Left ventricle myocardium inferior (tissue), 1 donor: ENCODE measurements at places on chromosomes 6 and 20. TPM values are rescaled to one million over a fixed set of nuclear protein-coding genes. Genes with fewer than 3 reads are reported as not detected.

The RCAN2 gene
- 312 TPM for total RNA-seq

The CST5 gene
- total RNA-seq: not detected

GRCh38 chr6:46380152-46380807, 111.0 kb downstream of the RCAN2 start:
- no peak for DNase-seq

- no peak for DNase-seq
Observed at GRCh38 chr20:46967646-46968045, 73.0 kb downstream of the EYA2 start.

The BCAS1 gene
- total RNA-seq: not detected
